ENCODE measurements at places on chromosomes 16 and 17.

DNA sequence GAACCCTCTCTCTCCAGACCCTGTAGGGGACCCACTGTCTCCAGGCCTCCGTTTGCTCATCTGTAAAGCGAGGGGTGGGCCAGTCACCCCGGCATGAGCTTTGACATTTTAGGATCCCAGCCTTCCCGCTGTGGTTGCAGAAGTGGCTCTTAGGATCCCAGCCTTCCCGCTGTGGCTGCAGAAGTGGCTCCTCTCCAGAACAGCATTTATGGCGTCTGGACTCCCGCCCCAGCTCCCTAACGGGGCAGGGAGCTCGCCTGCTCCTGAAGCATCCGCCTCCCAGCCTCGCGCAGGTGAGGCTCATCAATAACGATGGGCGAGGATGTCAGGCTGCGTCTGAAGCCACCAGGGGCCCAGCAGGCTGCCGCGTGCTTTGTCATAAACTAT lies 222.3 kb upstream of the TNRC6C start:
- no peak for ATAC-seq

DNA sequence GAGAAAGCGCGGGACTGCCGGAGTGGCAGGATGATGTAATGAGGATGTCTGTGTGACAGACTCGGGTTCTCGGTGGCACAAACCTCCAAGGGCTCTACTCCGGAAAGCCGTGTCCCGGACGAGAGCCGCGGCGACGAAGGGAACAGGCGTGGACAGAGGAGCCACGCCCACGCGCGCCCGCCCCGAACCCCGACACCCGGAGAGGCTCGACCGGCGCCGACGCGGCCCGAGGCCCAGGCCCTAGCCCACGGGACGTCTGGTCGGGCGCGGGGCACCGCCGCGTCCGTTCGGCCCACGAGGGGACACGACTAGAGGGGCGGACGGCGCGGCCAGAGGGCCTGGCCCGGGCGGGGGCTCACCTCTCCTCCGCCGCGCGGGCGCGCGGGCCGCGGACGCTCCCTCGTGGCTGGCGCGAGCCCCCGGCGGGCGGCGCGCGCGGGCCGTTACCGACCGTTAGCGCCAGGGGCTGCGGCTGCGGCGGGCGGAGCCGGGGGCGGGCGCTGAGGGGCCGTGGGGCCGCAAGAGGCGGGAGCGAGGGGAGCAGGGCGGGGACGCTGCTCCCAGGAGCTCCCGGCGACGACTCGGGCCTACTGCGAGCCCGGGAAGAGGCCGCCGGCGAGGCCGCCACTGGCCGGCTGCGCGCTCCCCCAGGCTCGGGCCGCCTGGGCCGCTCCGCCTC lies 2.1 kb upstream of the IRX5 start:
- ATAC-seq = peak; percentile 61

GRCh38 chr16:67429053-67429798 lies 1.7 kb upstream of the HSD11B2 start:
- ATAC-seq = no peak

GRCh38 chr17:75242461-75243042 lies 18.9 kb downstream of the GGA3 start:
- peak; percentile 91 for ATAC-seq

DNA sequence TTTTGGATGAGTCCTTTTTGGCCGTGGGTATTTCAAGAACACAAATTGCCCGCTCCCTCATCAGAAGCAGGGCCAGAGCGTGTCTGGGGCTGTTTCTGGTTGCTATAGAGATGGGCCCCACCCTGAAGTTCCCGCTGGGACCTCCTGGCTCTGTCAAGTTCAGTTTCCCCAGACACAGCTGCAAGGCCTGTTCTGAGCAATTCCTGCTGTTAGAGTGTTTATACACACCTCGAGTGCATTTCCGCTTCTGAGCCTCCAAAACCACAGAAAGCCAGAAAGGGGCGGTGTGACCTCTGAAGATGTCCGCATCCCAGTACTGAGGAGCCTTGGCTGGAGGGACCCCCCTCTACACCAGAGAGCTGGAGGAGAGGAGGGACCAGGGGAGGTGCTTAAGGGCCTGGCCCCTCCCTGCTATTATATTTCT lies 9.3 kb upstream of the WBP2 start:
- peak; percentile 93 for ATAC-seq

DNA sequence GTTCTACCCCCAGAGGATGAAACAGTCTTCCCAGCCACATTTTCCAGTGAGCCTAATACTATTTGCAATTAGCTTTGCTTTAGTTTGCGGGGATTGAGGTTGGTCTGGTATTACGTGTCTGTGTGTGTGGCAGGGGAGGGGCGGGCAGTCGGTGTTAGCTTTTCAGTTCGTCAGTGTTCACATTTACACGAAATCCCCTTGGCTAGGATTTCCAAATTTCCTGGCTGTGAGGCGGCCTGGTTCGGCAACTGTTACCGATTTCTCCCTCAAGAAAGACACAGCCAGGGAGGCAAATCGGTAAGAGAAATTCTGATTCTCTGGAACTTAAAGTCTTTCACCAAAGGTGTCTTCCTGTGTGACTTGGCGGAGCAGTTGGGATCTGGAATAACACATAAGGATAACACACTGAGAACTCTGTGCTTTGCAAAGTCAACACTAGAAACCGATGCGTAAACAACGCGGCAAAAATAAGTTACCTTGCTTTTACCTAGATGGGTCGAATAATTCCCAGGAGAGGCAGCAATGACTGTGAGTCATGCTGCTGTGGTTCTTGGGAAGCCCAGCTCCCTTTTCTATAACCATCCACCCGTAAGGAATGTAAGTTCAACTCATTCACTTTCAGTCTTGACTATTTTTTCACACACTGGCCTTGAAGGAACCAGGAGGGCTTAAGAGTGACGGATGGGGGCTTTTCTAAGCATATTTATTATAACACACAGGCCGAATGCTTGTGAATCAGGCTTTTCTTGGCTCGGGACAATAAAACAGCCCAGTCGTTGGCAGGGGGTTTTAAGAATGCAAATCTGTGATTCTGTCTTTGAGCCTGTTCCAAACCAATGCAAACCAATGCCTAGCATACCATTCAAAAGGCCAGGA lies 24.2 kb downstream of the GPRC5B start:
- no peak for ATAC-seq

DNA sequence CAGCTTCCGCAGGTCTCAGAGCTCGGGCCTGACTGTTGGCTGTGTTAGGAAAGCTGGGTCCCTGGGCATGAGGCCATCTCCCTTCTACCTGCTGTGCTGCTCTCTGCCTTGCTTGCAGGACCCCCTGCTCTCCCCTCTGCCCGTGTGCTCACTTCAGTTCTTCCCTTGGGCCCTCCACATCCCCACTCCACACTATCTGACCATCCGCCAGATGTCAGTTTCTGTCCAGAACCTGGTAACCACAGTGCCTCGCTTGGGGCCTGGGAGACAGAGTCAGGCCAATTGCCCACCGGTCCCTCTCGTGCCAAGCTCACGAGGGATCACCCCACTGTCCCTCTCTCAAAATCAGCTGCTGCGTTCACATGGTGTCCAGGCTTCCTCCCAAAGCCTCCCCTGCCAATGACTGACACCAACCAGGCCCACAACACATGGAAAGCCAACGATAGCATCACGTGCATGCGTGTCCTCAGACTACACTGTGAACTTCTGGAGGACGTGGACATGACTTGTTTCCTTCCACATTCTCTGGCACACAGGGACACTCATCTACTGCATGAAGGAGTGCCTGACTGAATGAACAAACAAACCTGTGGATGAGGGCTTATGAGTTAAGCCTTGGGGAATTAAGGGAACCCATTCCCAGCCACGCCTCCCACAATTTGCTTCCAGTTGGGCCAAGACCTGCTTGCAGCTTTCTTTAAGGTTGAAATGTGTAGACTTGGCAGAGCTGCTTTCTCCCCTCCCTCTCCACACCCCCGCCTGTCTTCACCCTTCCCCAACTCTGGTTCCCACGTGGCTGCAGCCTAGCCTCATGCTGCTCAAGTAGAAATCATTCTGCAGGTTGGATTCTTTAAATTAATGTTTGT lies 72.5 kb upstream of the ZNF423 start:
- ATAC-seq = no peak
